Dermis microvascular lymphatic vessel endothelial cell (primary cell): ENCODE measurements at places on chromosomes 4 and X.

DNA sequence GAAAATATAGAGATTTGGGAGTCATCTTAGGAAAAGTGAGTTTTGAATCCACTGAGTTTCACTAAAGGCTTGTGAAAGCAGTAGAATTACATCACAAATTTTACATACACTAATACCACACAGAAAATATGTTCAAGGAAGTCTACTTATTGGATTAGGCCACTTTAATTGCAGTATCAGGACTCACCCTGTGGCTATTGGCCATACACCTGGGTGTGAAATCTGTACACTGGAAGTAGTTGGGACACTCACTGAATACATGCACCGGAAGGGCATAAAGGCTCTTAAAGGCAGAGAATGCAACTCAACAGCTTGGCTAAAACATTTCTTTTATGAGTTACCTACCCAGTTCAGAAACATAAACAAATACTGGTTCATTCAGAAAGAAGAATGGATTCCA, 19.8 kb downstream of the MAOB start:
- DNase-seq: no peak

- DNase-seq: no peak
Observed at GRCh38 chr4:19301527-19301926, 950.2 kb upstream of the SLIT2 start.

- no peak for DNase-seq
Observed at GRCh38 chr4:82473621-82474164, 43.3 kb downstream of the ENOPH1 start.

GRCh38 chr4:36064117-36064516, 180.2 kb downstream of the ARAP2 start:
- DNase-seq: no peak

- DNase-seq: no peak
Observed at GRCh38 chr4:48369248-48369647, 27.9 kb downstream of the SLAIN2 start.

DNA sequence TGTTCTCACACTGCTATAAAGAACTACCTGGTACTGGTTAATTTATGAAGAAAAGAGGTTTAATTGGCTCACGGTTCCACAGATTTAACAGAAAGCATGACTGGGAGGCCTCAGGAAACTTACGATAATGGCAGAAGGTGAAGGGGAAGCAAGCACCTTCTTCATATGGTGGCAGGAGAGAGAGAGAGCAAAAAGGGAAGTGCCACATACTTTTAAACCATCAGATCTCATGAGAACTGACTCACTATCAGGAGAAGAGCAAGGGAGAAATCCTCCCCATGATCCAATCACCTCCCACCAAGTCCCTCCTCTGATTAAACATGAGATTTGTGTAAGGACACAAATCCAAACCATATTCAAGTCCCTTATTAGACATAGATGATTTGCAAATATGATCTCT, 12.3 kb upstream of the RAP2C start:
- DNase-seq: no peak

DNA sequence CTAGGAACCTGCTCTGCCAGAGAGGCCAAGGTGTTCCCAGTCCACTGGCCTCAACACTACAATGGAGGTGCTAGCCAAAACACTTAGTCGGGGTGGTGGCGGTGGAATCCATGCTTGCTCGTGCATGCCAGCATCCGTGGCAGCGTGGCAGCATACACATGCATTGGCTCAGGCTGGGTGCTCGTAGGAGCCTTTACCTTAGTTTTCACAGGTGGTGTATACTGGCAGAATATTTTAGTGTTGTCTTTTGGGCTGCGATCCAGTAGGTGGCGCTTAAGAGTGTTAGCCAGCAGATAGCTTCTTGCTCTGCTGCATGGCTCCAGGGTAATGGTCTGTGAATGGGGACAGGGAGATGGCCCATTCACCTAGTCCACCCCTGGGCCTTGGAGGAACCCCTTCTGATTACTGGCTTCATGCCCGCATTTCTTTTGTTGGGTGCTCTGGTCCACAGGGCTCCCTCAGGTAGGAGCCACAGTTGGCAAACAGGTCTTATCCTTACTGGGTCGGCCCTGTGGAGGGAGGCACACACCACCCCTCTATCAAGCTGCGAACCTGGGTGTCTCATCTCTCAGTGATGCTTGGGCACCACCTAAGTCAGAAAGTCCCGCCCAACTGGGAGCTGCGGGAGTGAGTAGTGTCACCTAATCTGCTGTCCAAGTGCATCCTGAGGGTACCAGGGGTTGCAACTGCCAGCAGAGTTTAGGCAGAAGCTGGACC, 40.0 kb downstream of the RIPPLY1 start:
- peak; percentile 11 for DNase-seq

- DNase-seq: no peak
Observed at GRCh38 chr4:166301266-166301665, 428.2 kb downstream of the TLL1 start.

- DNase-seq: no peak
Observed at GRCh38 chr4:2950221-2950989, 12.8 kb downstream of the NOP14 start.

- no peak for DNase-seq
Observed at GRCh38 chr4:140070366-140070765, 83.6 kb downstream of the MAML3 start.

DNA sequence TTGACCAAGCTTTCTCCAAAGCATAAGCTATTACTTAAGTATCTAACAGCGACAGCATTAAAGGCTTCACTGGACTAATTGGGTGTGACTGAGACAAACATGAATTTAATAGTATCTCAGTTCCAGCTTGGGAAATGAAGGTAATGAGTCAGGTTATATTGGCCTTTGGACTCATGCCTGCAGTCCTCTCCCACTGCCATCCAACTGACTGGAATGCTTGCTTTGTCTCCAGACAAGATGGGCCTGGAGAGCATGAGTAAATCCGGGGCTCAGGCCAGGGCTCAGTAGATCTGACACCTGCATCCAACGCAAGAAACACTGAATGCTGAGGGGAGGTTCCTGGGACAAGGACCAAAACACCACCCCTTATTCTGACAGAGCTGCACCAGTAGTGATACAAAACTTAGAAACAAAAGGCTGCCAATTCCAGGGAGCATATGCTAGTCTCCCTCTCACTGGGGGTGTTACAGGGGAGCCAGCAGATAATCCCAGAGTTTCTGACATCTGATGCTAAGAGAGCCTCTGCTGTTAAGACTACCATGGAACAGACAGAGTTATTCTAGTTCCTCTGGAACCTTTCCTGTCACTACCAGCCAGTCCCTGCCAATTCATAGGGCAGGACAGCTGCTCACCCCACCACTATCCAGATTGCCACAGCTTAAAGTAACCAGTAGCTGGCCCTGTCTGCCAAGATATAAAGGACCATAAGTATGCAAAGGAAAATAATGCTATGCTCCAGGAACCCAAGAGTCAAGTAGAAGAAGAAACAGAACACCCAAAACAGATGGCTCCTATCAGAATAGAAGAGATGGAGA, 293.8 kb downstream of the IQCM start:
- DNase-seq: no peak

GRCh38 chrX:108734426-108734825, 1.9 kb downstream of the IRS4 start:
- DNase-seq: no peak

DNA sequence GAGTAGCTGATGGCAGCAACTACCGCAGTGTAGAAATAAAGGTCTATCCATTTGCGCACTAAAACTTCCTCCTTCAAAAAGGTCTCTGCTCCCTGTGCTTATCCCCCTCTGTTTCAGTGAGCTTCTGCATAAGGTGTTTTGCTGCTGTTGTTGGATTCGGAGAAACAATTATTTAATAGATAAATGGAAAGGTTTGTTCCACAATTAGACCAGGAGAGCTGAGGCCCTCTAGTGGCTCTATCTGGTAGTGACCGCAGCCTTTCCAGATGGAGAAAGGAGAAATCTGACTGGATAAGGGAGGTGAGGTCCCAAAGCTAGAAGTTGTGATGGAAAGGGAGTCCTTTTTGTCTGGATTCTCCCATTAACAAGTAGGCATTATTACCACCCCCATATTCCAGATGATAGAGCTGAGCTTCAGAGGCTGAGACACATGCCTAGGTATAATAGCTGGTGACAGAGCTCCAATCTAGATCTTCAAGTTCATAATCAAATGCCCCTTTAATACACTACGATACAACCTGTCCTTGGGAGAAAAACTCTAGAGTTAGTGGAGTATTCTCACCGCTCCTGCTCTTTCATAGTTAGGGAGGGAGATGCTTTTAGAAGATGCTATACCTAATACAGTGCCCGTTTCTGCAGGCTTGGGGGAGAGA, 5.1 kb upstream of the GABRQ start:
- DNase-seq: peak; percentile 32

GRCh38 chr4:52825460-52826090, 36.5 kb upstream of the RASL11B start:
- DNase-seq: no peak

DNA sequence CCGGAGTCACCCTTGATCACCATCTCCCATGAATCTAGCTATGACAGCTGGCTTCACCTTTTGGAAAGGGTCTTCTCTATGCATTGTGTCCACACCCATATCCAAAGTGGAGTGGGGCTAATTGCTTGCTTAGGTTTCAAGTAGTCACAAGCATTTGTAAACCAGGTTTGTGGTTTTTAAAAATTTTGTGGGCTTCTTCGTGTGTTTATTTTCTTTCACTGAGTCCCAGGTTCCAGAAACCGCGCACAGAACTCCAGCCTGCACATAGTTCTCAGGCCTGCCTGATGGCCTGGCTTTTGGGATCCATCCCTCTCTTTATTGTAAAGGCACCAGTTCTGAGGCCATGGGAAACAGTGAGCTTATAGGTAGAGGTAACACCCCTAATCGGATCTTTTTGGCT, 70.2 kb upstream of the TLR3 start:
- DNase-seq: no peak

DNA sequence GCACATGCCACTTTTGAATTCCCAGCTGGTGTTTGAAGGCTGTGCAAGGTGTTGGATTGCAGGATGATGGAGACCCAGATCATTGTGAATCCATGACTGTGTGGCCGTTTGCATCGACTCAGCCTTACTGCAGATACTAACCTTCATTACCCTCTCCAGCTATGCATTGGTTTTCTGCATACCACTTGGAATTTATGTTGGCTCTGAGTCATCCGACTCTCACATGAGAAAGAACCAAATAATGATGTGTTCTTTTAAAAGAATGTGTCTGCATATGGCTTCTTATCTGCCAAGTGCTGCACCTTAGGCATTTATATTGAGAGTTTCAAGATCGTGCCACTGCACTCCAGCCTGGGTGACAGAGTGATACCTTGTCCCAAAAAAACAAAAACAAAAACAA, 106.7 kb upstream of the PRKX start:
- no peak for DNase-seq

DNA sequence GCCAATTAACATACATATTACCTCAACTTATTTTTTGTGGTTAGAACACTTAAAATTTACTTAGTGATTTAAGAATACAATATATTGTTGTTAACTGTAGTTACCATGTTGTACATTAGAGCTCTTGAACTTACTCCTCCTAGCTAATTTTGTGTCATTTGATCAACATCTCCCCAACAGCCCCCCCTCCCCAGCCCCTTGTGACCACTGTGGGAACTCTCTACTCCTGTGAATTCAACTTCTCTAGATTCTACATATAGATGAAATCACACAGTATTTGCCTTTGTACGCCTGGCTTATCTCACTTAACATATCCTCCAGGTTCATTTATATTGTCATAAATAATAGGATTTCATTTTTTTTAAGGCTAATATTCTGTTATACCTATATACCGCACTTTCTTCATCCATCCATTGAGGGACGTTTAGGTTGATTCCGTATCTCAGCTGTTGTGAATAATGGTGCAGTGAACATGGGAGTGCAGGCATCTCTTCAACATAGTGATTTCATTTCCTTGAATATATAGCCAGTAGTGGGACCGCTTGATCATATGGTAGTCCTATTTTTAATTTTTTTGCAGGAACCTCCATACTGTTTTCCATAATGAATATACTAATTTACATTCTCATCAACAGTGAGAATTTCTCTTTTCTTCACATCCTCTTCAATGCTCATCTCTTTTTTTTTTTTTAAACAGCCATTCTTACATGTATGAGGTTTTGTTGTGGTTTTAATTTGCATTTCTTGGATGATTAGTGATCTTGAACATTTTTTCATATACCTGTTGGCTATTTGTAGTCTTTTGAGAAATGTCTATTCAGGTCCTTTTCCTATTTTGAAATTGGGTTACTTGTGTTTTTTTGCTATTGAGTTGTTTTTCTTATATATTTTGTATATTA, 66.8 kb downstream of the RAPGEF2 start:
- no peak for DNase-seq

- DNase-seq: no peak
Observed at GRCh38 chrX:5780821-5781220, 447.8 kb downstream of the NLGN4X start.

DNA sequence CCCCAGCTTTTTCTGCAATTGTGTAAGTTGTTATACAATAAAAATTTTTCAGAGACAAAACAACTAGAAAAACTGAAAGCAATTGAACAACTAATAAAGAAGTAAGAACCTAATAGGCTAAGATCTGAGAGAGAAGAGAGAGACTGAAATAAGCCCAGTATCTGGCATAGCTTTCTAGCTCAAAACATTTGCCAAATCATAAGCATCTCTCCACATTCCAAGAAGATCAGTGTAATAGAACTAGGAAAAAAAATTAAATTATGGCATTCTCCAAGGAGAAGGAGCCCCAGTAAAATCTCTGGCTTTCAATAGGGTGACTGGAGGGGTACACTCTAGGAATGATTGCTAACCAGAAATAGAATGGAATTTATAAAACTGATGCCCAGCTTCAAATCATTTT, 19.0 kb upstream of the PPP3CA start:
- DNase-seq: no peak

DNA sequence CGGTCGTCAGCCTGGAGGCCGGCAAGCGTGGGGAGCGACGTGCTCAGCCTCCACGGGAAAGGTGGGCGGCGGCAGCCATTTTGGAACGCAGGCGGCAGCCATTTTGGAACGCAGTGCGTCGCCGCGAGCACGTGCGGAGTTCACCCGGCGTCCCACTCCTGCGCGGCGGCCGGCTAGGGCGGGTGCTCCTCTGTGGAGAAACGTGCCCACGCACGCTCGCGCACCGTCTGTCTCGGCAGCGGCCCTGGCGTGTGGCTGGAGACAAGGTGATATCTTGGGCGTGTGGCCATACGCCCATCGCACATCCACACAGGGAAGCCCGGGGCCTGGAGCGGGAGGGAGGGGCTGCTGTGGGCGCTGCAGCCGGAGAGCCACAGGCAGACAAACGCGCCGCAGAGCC, 21.1 kb downstream of the CPLX1 start:
- DNase-seq: no peak

DNA sequence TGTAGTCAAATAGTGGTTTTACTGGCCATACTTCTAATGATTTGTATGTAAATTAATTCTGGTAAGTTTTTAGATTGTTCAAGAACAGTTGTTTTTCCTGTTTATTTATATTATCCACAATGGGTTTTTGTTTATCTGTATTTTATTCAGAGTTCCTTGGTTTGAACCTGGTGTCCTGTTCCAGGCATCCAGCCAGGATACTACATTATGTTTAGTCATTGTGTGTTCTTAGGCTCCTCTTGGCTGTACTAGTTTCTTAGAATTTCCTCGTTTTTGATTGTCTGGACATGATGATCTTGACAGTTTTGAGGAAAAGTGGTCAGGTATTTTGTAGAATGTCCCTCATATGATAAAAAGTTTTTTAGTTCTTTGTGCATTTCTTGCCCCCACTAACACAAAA, 7.8 kb downstream of the TIGD2 start:
- no peak for DNase-seq
